ENCODE measurements at places on chromosomes 16 and 17.
A peak's percentile ranks its signal among the peaks of the same experiment; 100 is the strongest.

DNA sequence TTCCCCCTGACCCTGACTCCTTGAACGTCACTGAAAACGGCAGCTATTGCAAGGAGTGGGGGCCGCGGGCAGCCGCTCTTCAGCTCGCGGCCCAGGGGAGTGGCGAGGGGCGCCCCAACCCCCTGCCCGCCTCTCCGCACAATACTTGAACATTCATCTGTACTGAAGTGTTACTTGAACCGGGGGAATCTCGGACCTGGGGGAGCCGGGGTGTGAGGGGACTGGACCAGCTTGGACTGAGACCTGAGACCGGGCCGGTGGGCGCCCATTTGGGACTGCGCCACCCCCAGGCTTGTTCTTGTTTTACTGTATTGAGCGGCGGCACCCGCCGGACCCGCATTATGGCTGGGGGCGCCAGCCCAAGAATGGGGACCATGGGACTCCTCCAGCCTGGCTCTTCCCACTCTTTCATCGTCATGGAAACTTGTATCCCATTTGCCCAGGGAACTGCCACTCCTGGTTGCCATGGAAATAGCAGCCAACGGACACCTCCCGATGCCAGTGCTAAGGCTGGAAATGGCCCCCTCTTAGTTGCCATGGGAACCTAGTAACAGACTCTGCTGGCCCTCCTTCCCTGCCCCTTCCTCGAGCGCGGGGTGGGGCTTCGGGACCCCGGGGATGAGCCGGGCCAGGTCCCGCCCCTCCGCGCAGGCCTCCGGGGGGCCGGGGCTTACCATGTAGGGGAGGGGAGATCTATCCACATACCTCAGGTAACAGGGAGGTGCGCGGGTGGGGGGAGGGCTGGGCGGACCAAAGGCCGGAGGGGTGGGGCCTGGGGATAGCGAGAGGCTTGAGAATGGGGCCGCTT, 805 bp upstream of the ORAI3 start:
- DNase-seq, result no peak

DNA sequence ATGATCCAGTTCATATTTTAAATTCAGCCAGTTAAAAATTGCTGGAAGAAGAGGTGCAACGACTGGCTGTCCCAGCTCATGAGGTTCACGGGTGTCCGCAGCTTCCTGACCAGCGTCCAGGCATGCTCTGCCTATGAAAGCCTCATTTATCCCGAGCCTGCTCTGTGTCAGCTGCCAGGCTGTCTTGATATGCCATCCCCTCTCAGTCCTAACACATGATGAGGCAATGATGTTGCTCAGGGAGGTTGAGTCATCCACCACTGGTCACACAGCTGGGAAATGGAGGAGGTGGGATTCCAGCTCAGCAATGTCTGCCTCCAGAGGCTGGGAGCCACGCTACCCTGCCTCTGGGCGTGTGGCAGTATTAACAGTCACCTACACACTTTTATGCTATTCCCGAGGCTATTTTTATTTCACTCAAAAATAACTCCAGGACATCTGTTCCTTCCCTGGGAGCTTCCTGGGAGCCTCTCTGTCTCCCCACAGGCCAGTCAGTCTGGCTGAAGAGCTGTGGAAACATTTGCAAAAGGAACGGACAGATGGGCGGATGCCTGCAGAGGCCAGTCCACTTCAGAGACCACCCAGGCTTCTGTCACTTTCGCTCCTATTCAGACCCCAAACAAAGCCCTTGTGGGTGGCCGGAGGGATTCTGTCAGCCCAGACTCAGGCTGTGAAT, 22.5 kb downstream of the RAB11FIP4 start:
- DNase-seq, result no peak

DNA sequence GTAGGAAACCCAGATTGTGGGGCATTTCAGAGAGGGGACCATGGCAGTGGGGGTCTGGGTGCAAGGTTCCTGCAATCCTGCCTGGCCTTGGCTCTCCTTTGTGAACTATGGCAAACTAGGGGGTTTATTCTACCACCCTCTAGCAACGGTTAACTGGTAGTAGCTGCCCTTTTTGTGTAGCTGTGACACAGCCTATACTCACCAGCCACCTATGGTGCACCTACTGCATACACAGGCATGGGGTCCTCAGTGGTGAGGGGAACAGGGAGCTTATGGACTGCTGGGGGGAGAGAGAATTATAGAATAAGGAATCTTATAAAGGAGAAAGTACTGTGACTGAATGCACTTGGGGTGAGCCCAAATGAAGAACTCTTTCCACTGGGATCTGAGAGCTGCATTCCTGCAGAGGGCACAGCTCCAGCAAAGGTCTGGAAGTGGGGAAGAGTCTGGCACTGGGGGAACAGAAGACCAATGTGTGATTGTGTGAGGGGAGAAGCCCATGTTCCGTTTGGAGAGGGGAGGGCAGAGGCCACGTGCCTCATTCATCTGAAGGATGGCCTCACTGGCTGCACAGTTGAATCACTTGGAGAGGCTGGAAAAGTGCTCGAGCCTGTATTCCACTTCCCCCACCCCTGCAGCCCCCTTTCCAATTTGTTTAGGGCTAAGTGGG, 2.1 kb downstream of the MT1X start:
- no peak for DNase-seq

DNA sequence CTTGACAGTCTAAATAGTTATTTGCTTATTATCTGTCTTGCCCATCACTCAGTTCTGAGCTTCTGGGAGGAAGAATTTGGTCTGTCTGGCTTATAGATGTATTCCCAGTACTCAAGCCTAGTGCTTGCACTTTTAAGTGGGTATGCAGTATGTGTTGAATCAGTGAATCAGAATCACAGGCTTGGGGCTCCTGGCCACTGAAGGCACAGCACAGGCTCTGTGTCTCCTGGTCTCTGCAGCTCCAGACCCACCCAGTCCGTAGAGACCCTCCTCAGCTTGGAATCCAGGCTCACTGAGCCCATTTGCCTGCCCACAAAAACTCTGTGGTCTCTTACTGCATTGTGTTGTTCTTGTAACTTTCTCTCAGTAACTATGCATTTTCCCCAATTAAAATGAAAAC, 19.3 kb upstream of the CFAP20 start:
- no peak for DNase-seq

DNA sequence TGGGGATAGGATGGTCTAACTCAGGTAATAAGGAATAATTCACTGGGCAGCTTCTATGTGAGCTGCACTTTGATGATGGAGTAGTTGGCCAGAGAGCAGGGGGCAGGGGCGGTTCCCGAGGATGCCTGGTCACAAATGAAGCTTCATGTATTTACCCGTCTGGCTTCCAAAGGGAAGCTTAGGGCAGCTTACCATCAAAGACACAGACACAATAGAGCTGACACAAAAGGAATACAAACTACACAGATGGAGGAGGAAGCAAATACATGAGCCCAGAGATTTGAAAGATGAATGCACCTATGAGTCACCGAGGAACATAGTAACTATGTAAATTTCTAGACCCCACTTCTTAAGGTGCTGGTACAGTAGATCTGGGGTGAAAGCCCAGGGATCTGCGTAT, 8.7 kb upstream of the EMP2 start:
- DNase-seq, result no peak

GRCh38 chr17:49880291-49881053, 32.6 kb upstream of the TAC4 start:
- DNase-seq, result peak; percentile 57

- no peak for DNase-seq
Measured at GRCh38 chr16:81544261-81544660, 99.7 kb downstream of the CMIP start.

DNA sequence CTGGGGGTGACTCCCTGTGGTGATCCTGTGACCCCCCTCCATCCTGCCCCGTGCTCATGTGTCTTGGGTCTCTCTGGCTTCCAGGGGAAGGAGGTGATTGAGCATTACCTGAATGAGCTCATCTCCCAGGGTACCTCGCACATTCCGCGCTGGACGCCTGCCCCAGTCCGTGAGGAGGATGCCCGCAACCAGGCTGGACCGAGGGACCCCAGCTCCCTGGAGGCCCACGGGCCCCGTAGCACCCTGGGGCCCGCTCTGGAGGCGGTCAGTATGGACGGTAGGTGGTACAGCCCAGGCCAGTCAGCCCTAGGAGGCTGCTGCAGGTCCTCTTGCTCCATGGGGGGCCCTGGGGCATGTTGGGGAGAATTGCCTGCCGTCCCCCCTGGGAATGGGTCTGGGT, 33.6 kb downstream of the SEC14L5 start:
- no peak for DNase-seq

DNA sequence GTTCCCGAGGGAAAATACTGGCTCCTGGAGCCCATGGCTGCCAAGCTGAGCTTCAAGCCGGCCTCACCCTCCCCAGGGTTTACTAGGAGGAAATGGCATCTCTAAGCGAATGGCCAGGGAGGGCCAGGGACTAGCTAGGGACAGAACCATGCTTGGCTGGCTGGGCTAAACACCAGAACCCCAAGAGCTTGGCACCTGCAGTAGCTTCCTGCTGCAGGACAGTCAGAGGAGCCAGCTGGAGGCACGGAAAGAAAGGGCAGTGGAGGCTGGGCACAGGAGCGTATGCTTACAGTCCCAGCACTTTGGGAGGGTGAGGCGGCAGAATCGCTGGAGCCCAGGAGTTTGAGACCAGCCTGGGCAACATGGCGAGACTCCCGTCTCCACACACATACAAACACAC, 33.7 kb downstream of the PEMT start:
- DNase-seq, result no peak

DNA sequence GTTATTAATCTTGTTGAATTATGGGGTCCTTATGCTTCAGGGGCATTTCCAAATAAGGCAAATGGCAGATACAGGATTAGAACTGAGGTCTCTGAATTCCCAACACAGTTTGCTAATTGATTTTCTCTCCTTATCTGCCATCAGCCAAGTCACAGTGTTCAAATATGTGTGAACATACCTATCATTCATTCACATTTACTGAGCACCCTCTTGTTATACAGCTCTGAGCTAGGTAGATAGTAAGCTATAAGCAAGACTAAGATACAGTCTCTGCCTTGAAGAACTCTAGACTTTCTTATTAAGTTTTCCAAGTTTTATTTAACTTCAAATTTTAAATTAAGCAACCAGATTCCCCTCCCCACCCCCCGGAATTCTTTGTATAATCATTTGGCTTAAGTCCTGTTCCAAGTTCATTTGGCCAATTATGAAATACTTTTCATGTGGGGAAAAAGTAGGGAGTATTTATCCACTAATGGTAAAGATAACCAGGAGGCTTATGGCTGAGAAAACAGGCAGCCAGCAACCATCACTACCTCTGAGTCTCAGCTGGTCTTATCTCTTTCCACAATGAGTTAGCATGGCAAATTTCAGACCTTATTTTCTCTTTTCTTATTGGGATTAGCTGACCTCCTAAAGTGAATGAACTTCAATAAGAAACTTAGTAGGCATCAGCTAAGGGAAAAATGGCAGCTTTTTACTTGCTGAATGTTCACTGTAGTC, 31.4 kb upstream of the CORO6 start:
- no peak for DNase-seq

GRCh38 chr17:36721560-36722120, 120.3 kb downstream of the MRM1 start:
- DNase-seq, result no peak

DNA sequence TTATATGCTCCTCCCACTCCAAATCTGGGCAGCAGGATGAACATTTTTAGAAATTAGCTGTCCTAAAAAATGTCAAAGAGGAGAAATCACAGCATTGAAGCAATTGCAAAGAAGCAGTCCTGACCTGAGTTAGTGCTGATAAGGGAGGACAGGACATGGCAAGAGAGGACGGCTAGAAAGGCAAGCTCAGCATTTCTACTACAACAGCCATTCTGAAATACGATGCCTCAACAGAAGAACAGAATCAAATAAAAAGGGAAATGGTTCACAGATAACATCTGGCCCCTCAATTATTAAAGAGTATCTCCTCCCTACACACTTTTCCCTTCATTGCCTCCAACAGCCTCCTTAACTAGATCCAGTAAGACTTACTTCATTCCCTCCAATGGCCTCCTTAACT, 18.3 kb downstream of the VPS53 start:
- DNase-seq, result no peak

GRCh38 chr16:48970216-48970615, 311.4 kb downstream of the CBLN1 start:
- no peak for DNase-seq

- DNase-seq, result no peak
Measured at GRCh38 chr16:88924834-88925539, 52.0 kb downstream of the CBFA2T3 start.

GRCh38 chr17:37813751-37814150, 68.9 kb upstream of the HNF1B start:
- no peak for DNase-seq

DNA sequence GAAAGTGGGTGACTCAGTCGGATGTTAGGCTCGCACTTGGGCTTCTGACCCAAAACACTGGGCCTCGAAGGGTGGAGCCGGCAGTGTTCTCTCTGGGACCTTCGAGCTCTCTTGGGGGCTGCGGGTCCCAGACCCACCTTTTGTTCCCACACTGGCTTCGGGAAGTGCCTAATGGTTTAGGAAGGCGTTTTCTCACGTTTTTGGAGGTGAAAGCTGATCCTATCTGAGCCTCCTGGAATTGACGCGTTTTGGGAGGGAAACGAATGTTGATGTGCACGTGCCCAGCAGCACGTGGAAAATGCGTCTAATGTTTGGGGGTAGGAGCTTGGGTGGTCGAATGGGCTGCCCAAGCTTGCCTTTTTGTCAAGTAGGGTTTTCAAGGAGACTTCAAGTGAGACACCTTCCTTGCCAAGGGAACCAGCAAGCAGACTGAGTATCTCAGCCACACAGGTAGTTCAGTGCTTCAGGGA, 666 bp downstream of the HGS start:
- DNase-seq, result no peak

DNA sequence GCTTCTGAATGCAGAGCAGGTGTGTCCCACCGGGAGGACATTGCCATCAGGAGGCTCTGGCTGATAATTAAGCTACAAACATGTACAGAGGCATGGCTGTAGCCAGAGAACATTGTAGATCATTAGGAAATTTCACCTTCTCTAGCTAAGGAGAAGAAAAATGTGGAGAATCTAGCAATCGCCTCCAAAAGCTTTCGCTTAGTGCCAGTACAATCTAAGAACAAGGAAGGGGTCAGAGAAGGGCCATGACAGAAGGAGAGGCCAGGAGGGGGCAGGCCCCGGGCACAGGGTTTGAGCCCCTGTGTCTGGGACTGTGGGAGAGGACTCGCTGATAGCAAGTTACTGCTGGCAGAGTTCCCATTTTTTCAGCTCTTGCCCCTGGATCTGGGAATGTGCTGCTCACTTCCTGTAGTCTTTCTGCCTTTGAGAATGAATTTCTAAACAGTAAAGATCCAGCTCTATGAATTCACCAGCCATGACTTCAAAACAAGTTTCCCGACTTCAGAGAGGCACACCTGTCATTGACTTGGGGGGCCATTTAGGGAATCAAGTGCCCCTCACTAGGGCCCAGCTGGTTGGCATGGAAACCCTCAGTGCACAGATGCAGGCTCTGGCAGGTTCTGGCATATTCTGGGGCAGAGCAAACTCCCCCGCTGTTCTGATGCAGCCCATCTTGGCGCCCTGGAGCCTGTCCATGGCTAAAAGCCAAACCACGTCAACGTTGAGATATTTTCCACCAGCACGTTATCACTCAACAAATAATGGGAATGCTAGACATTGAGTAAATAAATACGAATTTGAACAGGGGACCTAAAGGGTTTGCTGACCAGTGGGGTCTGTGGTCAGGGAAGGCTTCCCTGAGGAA, 59.5 kb upstream of the CACNG4 start:
- DNase-seq, result no peak
